HT-29 (cell line): ENCODE measurements at places on chromosomes 5 and 9. TPM values are rescaled to one million over a fixed set of nuclear protein-coding genes. Genes with fewer than 3 reads are reported as not detected.

DNA sequence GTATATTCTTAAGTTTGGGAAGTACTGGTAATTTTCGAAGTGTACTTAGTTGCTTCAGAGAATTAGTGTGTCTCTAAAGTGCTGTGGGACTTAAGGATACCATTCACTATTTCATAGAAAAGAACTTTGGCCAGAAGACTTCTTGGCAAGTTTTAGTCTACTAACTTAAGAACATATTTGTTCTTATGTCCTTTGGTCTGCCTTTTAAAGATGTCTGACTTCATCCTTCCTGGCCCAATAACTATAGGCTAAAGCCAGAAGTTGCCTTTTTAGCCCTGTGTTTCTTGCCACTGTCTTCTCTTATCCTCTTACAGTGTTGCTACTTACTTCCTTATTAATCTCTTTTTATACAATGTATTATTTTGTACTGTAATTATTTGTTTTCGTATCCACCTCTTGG, 6.3 kb downstream of the RBM27 start:
- DNase-seq, result no peak

The GKAP1 gene
- 0.74 TPM in 1 of 2 replicates, not detected in the other for total RNA-seq

The TNFSF15 gene
- total RNA-seq, result 5.2 TPM in 2 replicates

DNA sequence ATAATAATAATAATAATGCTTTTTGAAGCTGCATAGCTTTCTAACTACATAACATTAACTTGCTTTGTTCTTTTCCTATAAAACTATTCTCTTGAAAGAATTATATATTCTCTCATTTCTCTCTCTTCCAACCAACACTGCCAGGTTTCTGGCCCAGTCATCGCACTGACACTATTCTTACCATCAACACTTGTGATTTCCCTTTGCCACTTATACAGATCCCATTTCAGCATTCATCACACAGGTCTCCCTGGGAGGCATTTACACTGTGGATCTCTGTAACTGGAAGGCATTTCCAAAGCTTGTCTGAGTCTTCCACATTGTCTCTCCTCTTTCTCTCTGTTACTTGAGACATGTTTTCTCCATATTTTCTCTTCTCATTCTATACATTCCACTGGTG, 777.8 kb upstream of the ACO1 start:
- DNase-seq, result no peak

The KCNV2 gene
- total RNA-seq, result not detected in 2 replicates

DNA sequence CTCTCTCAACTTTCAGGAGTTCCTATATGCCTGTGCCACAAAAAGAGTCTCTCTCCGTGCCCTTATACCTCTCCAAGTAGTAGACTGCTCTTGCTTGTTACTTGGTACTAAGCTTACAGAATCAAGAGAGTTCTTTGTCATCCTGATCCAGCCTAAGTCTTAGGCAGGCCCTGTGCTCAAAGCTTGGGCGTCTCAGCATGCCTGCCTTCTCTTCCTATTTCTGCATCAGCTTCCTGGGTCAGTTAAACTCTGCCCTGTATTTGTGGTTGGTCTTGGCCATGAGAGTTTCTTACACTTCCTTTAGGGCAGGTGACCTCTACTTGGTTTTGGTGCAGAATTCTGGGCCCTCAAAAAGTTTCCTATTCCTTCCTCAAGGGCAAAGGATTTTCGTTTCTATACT, 33.0 kb upstream of the UGCG start:
- no peak for DNase-seq

The SHC3 gene
- 0.18 and 0.23 TPM in 2 replicates for total RNA-seq

DNA sequence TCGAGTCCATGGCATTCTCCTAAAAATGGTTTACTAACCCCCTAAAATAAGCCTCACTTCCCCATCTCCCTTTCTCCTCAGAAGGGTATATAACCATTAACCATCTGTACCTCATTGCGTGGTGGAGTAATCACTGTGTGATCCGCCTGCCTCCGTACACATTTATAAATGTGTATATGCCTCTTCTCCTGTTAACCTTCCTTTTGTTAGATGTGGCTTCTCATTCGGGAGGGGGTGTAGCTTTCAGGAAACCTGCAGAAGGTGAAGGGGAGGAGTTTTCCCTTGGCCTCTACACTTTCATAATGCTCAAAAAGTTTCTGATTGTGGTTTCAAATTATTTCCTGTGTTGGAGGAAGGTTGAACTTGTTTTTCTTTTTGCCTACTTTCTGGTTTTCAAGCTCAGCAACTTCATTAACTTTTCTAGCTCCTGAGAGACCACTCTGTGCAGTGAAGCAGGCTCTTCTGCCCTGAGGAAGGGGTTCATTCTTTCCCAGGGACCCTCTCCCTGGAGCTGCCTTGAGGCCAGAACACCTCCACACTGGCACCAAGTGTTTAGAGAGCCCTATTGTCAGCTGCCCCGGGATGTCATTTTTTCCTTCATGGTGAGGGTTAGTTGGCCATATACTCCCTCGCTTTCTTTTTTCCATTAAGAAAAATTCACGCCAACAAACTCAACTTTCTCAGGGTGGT, 46.9 kb downstream of the RASGRF2 start:
- DNase-seq, result no peak

- no peak for DNase-seq
Measured at GRCh38 chr9:35619800-35620158, 1.6 kb upstream of the CD72 start.
